ENCODE measurements at places on chromosomes 4 and X.
A peak's percentile ranks its signal among the peaks of the same experiment; 100 is the strongest.

- DNase-seq = no peak
These were observed 6.5 kb downstream of the SPP1 start for GRCh38 chr4:87982036-87982435.

DNA sequence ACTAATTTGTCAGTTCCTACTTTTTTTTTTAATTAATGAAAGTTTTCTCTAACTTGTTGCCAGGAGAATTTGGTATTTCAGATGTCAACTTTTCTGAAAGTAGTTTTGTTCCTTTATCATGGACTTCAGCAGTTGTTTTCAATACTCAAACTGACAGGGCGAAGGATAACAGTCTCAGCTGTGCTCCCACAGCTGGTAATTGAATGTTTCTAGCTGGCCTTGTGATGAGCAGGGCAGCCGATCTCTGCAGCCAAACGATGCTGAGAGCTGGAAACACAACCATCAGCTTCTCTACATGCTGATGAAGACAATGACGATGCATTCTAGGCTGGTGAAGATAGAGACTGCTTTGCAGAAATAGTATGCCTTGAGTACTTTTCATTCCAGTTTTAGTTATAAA, 130.0 kb upstream of the MAP9 start:
- DNase-seq = no peak

DNA sequence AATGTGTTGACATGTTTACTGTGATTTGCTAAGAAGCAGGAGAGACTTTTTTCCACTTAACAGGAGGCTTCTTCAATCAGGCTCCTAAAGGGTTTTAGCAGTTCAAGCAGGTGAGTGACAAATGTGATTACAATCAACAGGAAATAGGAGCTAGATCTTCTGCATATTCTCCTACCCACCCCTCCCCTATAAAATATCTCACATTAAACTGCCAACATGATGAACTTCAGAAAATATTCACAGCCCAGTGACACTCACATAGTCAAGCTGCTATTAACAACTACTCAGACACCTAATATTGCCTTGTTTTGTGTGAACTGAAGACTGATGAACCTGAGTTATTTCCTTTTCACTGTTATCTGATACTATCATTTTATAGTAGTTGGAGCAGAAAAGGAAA, 55.9 kb upstream of the ANTXR2 start:
- no peak for DNase-seq

- DNase-seq = no peak
These were observed 93.4 kb upstream of the MCF2 start for GRCh38 chrX:139801397-139801813.

- DNase-seq = no peak
These were observed 1392.7 kb upstream of the IGFBP7 start for GRCh38 chr4:58502839-58503238.

DNA sequence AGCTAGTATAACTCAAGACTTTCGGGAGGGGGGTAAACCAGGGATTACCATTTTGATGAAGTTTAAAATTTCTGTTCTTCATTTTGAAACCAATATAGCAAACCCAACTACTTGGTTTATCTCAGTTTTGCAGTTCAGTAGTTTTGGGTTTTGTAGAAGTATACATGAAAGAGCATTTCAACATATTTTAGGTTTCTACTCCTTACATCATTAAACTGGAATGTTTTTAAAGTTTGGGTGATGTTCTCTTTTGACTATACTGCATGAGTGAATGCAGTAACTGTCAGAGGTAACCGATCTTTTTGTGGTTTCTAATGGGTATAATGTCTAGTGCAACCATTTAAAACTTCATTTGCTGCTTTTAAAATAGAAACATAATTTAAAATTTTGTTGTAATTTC, 248.3 kb upstream of the MAD2L1 start:
- no peak for DNase-seq

- no peak for DNase-seq
These were observed 34.5 kb downstream of the INTS12 start for GRCh38 chr4:105674011-105674410.

DNA sequence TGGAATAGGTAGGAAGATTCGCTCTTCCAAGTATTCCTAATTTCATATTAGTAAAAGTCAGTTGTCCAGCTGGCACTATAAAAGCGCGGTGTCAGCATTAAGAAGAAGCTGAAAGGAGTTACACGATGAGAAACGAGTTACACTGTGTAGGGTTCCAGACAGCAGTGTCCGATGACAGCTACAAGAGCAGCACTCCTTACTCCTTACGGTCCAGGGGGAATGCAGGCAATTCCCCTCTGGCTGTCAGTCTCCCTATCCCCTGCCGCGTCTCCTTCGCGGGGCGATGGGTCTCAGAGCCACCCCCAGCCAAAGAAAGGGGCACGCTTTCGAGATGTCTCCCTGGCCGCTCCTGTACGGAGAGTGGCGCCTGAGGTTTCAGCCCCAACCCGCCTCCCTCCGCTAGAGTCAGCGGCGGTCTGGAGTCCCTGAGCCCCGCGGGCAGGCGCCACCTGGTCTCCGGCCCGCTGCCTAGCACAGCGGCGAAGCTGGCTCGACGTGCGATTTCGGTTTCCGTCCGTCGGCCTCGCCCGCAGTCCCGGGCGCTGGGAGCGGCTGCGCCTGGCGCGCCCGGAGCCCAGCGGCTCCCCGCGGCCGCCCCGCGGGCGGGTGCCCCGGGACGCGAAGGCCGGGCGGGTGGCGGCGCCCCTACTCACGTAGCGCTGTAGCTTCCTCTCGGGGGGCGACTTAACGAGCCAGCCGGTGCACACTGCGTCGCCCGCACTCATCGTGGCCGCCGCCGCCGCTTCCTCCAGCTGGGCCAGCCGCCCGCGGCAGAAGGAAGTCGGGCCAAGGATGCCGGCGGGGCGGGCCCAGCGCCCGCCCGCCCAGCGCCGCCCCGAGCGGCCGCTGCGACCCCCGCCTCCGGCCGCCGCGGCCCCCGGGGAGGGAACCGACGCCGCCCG, at the start of gene GAB3:
Gene GAB3, minus strand, starts transcription at position 777 of the 902 bp plus-strand sequence. Its CDS starts 52 bp downstream, at position 725.
- peak; percentile 21 for DNase-seq

GRCh38 chr4:5746829-5747737, 36.1 kb downstream of the EVC start:
- no peak for DNase-seq

- DNase-seq = no peak
These were observed 153.3 kb downstream of the TMEM164 start for GRCh38 chrX:110156167-110156754.

DNA sequence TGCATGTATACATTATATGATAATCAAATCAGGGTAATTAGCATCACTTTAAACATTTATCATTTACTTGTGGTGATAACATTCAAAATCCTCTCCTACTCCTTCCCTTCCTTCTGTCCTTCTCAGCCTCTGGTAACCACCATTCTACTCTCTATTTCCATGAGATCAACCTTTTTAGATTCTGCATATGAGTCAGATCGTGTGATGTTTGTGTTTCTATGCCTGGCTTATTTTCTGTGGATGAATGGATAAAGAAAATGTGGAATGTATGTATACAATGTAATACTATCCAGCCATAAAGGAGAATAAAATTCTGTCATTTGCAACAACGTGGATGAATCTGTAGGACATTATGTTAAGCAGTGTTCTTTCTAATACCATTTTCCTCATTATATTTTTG, 123.9 kb downstream of the NAA11 start:
- no peak for DNase-seq

- no peak for DNase-seq
These were observed 135.0 kb upstream of the TENT5D start for GRCh38 chrX:80285131-80285773.

- no peak for DNase-seq
These were observed 151.5 kb downstream of the CHIC2 start for GRCh38 chr4:53912766-53913497.

DNA sequence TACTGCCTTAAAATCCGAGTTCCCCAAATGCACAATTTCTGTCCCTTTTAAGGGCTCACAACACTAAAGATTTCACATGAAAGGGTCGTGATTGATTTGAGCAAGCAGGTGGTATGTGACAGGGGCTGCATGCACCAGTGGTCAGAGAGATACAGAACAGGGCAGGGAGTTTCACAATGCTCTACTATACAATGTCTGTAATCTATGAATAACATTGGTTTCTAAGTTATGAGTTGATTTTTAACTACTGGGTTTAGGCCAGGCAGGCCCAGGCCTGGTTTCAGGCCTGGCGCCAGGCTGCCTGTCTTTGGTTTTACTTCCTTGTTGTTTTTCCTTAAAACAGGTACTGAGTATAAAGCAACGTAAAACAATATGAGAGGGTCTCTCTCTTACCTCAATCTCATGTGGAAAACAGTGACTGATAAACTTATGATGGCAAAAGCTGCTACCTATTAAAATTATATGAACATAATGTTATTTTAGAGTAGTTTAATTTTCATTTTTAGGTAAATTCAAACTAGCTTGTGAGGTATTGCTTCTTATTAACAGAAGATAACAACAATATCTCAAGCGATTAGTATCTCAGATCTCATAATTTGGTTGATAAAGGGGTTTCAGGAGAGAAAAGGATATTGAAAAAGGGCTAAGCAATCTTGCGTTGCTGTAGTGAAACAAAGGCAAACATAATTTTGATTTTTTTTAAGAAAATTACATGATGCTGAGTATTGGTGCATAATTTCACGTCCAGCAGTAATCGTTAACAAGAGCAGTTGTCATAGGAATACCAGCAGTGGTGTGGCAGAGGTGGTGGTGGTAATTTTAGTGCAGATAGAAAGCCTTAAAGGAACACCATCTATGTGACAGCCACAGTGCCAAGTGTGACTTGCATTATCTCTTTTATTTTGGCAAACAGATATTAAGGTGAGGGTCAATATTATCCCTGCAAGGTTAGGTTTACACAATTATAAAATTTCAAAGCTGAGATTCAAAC, 944.4 kb upstream of the GRID2 start:
- no peak for DNase-seq

- DNase-seq = no peak
These were observed 4.8 kb upstream of the RELL1 start for GRCh38 chr4:37690976-37691375.

DNA sequence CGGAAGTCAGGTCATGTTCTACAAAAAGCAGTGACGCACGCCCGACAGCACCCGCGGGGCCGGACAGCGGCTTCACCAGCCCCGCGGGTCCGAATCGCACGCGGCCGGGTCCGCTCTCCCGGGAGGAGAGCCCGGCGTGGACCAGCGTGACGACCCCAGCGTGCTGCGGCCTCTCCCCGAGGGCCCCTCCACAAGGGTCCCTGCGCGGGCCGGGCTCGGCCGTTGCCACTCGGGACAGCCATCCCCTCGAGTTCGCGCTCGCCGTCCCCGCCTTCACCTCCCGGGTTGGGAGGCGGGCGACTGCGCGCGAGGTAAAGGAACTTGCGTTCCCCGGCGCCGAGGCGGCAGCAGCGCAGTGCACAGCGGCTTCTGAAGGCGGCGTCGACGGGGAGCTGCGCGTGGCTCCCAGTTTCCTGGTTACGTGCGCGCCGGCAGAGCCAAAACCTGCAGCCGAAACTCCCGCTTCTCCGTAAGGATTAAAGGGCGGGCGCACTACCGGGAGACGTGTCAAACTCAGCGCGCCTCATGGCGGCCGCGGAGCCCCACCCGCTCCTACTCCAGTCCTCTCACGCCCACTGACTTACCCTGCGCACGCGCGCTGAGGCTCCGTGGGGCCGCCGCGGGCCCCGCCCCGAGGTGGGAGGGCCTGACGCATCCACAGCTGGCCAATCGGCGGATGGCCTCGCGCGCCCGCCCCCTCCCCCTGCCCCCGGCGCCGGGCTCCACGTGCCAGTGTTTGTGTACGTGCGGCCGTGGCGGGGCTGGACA, 416 bp upstream of the LRP2BP start:
- peak; percentile 83 for DNase-seq

GRCh38 chr4:162891788-162892707, 274.6 kb downstream of the NAF1 start:
- DNase-seq = no peak

DNA sequence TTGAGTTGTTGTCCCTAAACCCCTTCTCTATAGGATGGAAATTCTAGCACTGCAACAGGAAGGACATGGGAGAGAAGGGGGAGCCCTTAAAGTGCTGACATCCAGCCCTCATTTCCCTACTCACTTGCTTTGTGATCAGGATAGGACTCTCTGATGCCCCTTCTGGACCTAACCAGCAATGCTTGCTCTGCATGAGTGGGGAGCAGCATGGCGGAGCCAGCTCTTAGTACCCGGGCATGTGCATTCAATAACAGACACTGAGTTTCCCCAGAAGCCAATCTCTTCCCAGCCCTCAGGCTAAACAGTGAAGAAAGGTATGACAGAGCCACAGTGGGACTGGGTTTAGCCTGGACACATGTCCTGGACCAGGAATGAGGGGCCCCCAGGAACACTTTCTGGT, 14.0 kb downstream of the SOD3 start:
- DNase-seq = no peak

DNA sequence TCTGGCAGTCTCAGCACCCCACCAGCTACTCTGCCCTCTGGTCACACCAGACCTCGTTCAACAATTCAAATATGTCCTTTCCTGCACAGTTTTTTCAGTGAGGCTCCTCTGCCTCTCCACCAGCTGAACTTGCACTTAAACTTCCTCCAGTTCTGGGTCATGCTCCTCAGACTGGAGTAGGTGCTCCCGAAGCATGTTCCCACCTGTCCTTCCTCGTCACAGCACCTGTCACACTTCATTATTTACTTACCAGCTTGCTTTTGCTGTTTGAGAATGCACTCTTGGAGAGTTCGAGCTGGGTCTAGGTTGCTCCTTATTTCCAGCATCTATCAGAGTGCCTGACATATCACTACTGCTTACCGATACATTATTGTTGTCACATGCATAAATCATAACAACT, 144.8 kb upstream of the TTC29 start:
- no peak for DNase-seq

DNA sequence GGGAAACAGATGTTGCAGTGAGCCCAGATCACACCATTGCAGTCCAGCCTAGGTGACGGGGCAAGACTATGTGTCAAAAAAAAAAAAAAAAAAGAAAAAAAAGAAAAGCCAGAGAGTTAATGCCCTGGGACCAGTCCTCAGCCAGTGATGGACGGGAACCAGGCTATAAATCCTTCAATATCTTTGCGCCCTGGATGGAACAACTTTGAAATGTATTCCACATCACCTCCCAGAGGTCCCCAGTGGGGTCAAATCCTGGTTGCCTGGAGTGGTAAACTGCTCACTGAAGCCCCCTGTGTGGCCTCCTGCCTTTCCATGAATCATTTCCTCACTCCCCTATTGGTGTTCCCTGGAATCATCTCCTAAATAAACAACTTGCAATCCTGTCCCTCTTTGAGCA, 166.9 kb downstream of the DEFB131A start:
- no peak for DNase-seq

DNA sequence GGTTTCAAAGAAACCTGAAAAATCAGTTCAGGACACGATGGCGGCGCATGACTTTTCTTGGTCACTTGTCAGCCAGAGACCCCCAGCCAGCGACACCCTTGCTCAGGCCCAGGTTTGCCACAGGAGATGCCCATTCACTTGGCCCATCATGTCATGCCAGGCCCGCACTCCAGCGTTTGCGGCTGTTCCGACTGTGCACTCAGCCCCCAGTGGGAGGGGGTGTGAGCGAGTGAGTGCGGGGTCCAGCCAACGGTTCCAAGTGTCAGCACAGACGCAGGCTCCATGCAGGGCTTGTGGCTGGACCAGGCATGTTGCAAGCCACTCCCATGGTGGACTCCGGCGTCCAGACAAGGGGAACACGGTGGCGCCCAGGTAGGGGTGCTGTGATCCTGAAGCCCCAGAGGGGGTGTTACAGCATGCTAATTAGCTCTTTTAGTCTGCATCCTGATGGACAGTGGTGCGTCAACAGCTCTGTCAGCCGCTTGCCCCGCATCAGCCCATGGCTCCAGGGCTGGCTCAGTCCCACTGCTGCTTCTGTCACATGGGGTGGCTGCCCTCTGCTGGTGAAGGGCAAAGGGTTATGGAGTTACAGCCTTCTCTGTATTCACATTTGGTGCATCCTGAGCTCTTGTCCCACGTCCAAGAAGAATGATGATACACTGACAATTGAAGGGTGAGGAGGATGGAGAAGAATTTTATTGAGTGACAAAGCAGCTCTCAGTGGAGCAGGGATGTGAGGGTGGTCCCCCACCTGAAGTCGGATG, 3.7 kb upstream of the MAEA start:
- DNase-seq = no peak
